ENCODE measurements at places on chromosomes 13 and 19.

DNA sequence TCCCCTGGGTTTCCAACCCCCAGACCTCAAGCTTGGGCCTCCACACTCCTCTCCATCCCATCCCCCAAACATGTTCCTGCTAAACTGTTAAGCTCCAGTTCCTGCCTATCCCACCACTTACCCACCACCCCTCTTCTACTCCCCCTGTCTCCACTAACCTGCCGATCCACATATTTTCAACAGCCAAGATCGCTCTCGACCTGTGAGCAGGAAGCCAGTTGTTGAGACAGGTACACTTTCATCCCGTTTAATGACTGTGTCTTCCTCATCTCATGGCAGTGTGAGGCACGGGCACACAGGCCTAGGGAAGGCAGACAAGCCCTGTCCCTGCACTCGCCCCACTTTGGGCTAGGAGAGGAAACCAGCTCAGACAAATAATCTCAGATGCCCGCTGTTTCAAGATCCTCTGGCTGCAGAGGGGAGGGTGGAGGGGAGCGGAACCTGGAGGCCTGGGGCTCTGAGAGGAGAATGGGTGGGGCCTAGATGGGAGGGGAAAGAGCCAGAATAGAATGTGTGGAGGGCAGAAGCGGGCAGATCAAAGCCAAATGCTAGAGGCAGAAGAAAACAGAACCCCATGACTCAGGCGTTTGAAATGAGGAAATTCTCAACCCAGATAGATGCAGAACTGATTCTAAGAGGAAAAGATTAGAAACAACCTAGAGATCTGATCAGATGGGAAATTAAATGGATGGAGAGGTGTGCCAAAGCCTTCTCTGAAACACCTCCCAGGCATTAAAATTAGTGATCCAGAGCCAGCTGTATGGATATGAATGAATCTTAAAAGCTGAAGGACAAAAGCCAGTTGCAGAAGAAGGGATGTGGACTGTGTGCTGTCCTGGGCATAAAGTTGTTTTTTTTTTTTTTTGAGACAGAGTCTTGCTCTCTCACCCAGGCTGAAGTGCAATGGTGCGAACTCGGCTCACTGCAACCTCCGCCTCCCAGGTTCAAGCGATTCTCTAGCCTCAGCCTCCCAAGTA is 16.9 kb upstream of the CYP2S1 start:
- peak; percentile 53 for DNase-seq

DNA sequence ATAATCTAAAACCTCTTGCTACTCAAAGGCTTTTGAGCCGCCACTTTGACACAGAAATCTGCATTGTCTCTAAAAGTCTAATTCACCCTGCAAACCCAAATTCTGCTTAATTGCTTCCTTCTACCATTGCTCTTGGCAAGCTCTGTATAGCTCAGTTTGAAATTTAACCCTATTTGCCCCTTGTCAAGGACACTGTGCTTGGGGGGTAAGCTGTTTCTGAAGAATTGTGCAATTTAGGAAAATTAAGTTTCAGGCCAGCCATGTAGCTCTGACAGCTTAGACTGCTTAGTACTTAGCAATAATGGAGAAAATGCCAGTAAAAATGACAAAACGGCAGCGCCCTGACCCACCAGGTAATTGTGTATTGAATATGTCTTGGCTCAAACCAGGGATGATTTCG is 282.2 kb downstream of the OLFM4 start:
- no peak for DNase-seq

GRCh38 chr19:22735911-22736645 is 47.9 kb downstream of the ZNF99 start:
- no peak for DNase-seq

- no peak for DNase-seq
These were observed 119.7 kb downstream of the FRY start for GRCh38 chr13:32151240-32151639.

Measured in tibial nerve (tissue), 4 donors.